ENCODE measurements at places on chromosomes 5 and 9.

GRCh38 chr9:122904466-122904822 lies 715 bp downstream of the RC3H2 start:
- DNase-seq, result peak; percentile 31

GRCh38 chr5:133295520-133295919 lies 243.7 kb downstream of the HSPA4 start:
- DNase-seq, result no peak

DNA sequence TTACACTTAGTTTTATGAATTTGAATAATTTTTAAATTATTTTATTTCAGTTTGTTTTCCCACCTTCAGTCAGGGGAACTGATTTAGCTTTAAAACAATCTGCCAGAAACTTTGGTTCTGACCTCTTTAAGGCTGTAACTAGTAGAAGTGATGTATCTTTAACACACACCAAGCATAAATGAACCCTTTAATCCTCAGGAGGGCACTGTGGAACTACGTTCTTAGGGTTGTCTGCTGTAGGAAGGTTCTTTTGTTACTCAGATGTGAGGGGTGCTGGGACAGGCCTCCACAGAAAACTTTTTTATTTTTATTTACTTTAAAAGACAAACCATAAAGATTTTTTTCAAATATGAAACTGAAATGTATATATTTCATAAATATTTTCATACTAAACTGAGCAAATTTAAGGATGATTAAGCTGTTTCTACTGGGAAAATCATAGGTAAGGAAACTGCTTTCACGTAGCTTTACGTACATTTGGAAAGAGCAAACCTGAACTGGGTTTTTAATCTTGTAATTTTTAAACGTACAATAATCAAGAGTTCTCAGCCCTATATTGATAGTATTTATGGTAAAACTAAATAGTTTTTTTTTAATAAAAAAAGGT lies 5.3 kb downstream of the KLF4 start:
- no peak for DNase-seq

DNA sequence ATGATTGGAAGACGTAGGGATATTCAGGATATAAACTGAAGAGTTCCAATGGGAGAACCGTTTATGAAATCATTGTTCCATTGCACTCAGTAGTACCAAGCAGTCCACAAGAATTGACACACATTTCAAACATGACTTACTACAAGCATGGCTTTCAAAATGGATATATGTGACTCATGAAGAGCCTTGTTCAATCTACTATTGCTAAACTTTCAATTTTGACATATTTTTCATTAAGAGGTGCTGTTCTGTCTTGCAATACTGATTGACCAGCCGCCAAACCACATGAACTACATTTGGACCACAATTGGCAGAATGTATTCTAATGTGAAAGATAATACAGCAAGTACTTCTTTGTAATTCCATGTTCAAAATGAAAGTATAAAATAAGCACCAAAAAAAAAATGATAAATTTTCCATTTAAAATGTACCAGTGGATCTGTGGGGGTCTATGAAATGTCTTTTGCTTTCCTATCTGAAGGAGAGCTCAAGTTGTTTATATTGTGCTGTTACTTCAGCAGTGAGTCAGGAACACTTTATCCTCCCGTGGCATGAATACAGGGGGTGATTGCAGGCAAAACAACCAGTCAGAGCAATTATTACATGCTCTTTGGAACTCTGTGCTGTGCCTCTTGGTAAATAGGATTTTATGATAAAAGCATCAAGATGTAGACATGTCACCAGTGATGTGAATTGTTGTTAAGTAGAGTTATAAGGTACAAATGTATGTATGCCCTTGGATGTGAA lies 366.0 kb downstream of the ARRDC3 start:
- DNase-seq, result no peak

GRCh38 chr9:99873531-99873930 lies 32.9 kb upstream of the STX17 start:
- DNase-seq, result no peak

DNA sequence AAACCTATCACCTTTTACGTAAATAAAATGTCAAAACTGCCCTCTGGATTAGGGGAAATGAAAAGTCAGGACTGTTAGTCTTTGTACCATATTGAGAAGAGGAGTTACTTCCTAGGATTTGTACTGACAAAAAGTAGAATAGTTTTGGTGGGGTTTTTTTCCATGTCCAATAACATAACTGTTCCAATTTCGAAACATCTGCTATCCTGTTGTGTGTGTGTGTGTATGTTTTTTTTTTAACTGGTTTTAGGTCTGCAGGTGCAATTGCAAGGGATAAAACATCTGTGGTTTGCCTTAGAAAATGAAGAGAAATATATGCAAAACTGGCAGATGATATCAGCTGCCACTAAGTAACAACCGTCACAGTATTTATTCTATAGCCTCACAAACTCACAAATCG lies 506.8 kb downstream of the NFIB start:
- no peak for DNase-seq

GRCh38 chr5:177328545-177329231 lies 17.0 kb upstream of the MXD3 start:
- no peak for DNase-seq

DNA sequence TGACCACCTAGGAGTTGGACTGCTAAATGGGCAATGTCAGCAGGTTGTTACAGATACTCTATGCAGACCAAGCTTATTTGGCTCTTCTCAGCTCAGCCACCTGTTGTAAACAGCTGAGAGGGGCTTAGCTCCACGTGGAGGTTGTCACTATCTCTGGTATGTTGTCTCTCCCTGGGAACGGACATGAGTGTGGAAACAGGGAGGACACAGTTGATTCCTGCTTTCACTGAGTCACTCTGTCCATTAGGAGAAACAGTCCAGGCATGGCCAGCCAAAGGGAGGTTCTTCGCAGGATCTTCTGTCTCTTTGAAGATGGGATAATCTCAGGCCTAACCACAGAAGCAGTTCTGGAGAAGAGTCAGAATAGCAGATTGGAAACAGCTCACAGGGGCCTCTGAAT lies 121.2 kb downstream of the PALM2AKAP2 start:
- DNase-seq, result no peak

DNA sequence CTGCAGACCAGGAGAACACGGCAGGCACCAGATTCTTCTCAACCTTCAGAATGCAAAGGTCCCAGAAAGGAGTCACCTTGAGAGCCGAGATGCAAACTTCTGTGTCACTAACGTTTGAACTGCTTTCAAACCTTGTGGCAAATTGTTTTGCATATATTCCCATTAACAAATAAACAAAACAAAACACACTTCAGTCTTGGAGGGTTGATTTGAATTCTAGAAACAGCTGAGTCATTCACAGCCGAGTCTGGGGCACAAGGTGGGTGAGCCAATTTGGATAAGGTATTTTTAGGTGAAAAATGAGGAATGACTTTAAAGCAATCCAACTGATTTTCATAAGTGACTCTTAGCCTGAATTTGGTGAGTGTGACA lies 38.8 kb upstream of the ANKRD33B start:
- no peak for DNase-seq

GRCh38 chr5:57311251-57311650 lies 137.4 kb downstream of the GPBP1 start:
- no peak for DNase-seq

- DNase-seq, result no peak
Measured at GRCh38 chr9:126886034-126886822, 25.8 kb downstream of the ZBTB34 start.

All from activated T-helper 2 cell treated with anti-CD3 and anti-CD28 coated beads, Interferon-gamma antibody, Interleukin-2, Interleukin-4, amounts not matched to agents 10 μg/mL and 5 μg/mL and 100 μg/mL, durations not matched to agents 14 hours and 24 hours and 36 hours (primary cell).